ENCODE measurements at places on chromosomes 7 and 10.

DNA sequence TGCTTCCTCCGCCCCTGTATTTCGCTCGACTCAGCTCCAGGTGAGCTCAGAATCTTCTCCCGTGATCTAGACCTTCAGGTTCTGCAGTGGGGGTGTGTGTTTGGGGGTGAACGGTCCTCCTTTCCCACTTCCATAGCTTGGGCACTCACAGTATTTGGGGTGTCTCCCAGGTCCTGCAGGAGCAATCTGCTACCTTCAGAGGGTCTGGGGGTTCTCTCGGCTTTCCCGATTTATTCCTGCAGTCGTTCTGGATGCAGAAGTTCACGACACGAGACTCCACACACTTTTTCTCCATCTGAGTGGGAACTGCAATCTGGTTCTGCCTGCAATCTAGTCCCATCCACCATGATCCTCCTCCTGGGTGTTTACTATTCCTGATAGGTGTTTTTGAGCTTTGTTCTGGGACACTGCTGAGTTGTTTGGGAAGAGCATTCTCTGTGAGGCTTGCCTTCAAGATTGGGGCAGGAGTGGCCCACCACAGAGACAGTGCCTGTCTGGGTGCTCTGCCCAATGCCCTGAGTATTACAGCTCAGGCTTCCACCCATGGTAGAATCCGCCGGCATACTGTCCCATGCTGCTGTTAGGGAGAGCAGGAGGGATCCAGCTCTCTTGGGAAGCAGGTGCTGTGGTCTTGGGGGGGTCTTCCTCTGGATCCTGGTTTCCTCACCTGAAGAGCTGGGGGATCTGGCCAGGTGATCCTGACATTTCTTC lies 29.8 kb downstream of the JAKMIP3 start:
- no peak for DNase-seq
- H3K36me3 ChIP-seq: no peaks in the 10 kb centered on the region
- H3K4me3 ChIP-seq: no peak overlapping the region
- no peak overlapping the region for H3K27ac ChIP-seq

- no peaks in the 10 kb centered on the region for H3K4me1 ChIP-seq
- no peaks in the 10 kb centered on the region for H3K36me3 ChIP-seq
- H3K27ac ChIP-seq: no peak overlapping the region
- no peak overlapping the region for H3K4me3 ChIP-seq
- no peaks in the 10 kb centered on the region for H3K27me3 ChIP-seq
- DNase-seq: no peak
Measured at GRCh38 chr10:49335364-49335972, 36.5 kb downstream of the C10orf71 start.

GRCh38 chr10:131779661-131780394 lies 121.0 kb upstream of the PPP2R2D start:
- no peaks in the 10 kb centered on the region for H3K36me3 ChIP-seq
- H3K4me3 ChIP-seq: no peak overlapping the region
- DNase-seq: no peak
- no peak overlapping the region for H3K27ac ChIP-seq
- H3K4me1 ChIP-seq: no peaks in the 10 kb centered on the region

GRCh38 chr7:140512317-140513000 lies 33.2 kb upstream of the MKRN1 start:
- H3K27ac ChIP-seq: no peak overlapping the region
- peaks cover 11% of the 10 kb centered on the region for H3K4me1 ChIP-seq
- H3K27me3 ChIP-seq: no peaks in the 10 kb centered on the region

GRCh38 chr10:28219251-28219650 lies 83.6 kb downstream of the MPP7 start:
- H3K27me3 ChIP-seq: no peaks in the 10 kb centered on the region
- H3K36me3 ChIP-seq: no peaks in the 10 kb centered on the region
- no peak overlapping the region for H3K4me3 ChIP-seq
- H3K4me1 ChIP-seq: peaks cover 24% of the 10 kb centered on the region

DNA sequence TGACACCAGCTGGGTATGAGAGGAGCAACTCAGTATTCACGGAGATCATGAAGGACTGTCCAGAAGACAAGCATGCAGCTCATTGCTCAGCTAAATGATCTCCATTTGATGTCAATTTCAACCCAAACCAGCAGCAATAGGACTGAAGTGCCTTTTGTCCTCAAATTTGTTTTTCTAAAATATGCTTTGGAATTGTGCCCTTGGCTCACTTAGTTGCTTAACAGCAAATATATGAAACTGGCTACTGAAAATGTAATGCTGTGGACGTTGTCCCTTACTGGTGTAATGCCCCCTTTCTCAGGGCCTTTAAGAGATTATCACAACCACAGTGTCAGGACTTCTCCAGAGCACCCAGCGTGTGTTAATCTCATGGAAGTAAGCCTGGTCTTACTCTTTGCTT lies 236.2 kb downstream of the SKIDA1 start:
- no peaks in the 10 kb centered on the region for H3K27me3 ChIP-seq
- H3K27ac ChIP-seq: no peak overlapping the region
- no peaks in the 10 kb centered on the region for H3K36me3 ChIP-seq
- no peak overlapping the region for H3K4me3 ChIP-seq
- no peak for DNase-seq

- H3K36me3 ChIP-seq: no peaks in the 10 kb centered on the region
- peaks cover 20% of the 10 kb centered on the region for H3K4me1 ChIP-seq
- peak; percentile 66 for DNase-seq
- peak overlapping the region; percentile 38 for H3K4me3 ChIP-seq
- H3K27ac ChIP-seq: peak overlapping the region; percentile 27
- H3K27me3 ChIP-seq: peaks cover 7% of the 10 kb centered on the region
Measured at GRCh38 chr7:36280840-36281812, 108.5 kb upstream of the ANLN start.

DNA sequence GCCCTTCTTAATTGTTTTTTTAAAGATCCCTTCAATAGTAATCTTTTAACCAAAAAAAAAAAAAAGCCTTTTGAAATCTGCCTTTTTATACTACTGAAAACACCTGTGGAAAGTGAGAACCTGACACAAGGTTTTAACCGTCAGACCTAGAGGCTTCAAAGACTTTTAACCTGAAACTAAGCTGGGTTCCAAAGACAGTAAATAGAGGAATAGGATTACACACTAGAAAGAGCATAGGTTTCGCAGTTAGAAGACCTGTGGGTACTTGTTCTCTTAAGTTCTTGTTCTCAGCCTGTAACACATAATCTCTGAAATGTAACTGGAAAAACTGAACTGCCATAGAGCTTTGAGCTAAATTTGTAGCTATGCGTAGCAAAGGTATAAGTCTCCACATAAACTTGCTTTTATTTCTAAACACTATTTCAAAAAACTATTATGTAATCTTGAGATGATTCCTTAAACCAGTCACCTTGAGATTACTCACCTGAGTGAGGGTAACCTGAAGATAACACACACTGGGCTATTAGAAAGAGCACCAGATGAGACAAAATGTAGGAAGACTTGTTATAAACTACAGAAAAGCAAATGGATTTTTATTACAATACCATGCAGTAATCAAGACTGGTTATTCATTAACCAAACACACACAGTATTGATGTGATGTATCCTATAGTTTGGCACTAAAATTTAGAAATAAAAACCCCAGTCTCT lies 196.6 kb upstream of the FRMD4A start:
- no peaks in the 10 kb centered on the region for H3K27me3 ChIP-seq
- no peak overlapping the region for H3K4me3 ChIP-seq
- no peaks in the 10 kb centered on the region for H3K36me3 ChIP-seq
- DNase-seq: no peak

DNA sequence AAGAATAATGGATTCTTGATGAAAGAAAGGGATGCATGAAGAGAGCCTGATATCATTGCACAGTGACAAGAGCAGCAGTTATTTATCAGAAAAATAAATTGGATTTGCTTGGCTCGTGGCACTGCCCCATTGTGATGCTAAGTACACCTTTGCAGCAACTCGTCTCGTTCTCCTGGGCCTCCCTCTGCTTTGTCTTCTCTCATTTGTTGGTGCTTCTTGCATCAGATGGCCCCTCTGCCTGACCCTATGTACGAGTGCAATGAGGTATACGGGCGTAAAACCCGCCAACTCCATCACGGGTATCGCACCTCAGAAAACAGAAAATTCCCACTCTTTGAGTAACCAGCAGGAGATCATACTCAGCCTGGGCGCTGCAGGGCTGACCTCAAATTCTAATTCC lies 107.2 kb upstream of the C10orf90 start:
- H3K4me1 ChIP-seq: no peaks in the 10 kb centered on the region
- H3K36me3 ChIP-seq: no peaks in the 10 kb centered on the region
- no peak for DNase-seq
- no peak overlapping the region for H3K4me3 ChIP-seq

DNA sequence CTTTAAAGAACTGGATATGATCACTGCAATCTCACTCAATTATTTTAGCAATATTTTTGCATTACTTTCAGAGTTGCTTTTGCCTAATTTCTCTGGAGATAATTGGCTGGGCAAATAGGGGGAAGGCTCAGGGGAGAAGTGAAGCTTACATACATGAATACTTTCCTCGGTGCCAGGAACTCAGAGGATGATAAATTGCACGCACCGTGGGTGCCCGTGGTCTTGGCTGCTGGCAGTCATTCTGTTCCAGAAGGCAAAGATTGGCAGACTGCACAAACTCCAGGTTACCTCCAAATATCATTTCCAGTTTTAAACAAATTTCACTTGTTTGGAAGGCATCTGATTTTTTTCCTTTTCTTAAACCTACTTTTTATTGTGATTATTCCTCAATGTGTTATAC lies 197.8 kb upstream of the TMEM72 start:
- DNase-seq: no peak
- no peaks in the 10 kb centered on the region for H3K27me3 ChIP-seq
- no peak overlapping the region for H3K27ac ChIP-seq

DNA sequence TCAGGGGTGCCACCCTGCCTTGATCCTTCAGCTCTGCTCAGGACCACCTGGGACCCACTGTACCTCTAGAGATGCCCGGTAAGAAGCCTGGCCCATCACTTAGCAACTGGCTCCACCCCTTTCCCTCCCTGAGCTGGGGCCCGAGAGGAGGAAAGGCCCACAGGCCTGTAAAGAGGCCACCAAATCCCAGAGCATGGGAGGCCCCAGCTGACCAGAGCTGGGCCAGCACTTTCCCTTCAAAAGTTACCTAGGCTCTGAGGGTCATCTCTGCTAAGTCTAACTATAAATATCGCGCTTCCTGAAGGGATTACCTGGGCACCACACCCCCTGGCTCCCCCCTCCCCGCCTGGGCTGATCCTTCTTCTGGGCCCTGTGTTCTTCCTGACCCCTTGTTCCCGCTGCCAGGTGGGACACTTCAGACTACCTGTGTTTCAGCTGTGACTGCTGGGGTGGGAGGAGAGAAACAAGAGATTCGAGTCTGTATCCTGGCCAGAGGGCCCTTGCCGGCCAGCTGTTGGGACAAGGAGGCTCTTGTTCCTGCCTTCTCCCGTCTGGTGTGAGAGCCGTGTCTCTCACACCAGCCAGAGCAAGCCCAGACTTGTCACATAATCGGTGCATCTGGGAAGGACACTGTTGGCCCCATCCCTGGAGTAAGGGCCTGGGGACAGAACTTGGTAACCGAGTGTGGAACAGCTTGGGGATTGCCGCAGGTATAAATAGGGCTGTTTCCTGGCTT lies 22.8 kb upstream of the ANKRD2 start:
- H3K27ac ChIP-seq: peak overlapping the region; percentile 85
- H3K27me3 ChIP-seq: no peaks in the 10 kb centered on the region
- H3K4me3 ChIP-seq: peak overlapping the region; percentile 5
- DNase-seq: peak; percentile 89
- peaks cover 50% of the 10 kb centered on the region for H3K4me1 ChIP-seq

DNA sequence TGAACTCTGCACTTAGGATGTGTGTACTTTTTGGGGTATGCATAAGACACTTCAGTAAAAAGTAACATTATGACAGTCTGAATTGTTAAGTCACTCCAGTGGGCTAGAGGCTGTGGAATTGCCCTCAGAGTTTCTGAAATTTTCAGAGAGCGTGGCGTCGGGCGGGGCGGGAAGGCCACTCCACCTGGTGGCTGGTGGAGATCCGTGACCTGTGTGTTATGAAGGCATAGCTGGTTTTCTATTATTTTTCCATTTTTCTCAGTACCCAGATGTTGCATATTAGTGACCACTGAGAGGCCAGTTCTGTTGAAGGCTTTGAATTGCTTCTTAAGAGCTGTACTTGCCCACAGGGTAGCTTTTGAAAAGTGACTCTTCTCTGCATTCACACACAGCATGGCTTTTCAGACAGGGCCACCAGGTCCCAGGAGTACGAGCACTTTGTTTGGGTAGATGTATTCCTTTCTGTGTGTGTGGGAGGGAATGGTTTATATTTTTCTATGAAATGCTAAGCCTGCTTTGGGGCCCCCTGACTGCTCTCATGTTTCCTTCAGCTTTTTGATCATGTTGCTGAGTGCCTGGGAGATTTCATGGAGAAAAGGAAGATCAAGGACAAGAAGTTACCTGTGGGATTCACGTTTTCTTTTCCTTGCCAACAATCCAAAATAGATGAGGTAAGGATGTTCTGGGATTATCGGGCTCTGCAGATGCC lies 52.3 kb downstream of the TACR2 start:
- no peak overlapping the region for H3K4me3 ChIP-seq
- no peak for DNase-seq
- H3K27me3 ChIP-seq: no peaks in the 10 kb centered on the region
- H3K36me3 ChIP-seq: no peaks in the 10 kb centered on the region
- no peak overlapping the region for H3K27ac ChIP-seq
- H3K4me1 ChIP-seq: no peaks in the 10 kb centered on the region

GRCh38 chr10:95183271-95184230 lies 10.5 kb upstream of the ACSM6 start:
- H3K27me3 ChIP-seq: no peaks in the 10 kb centered on the region
- H3K4me3 ChIP-seq: peak overlapping the region; percentile 62
- H3K4me1 ChIP-seq: no peaks in the 10 kb centered on the region
- H3K36me3 ChIP-seq: no peaks in the 10 kb centered on the region

DNA sequence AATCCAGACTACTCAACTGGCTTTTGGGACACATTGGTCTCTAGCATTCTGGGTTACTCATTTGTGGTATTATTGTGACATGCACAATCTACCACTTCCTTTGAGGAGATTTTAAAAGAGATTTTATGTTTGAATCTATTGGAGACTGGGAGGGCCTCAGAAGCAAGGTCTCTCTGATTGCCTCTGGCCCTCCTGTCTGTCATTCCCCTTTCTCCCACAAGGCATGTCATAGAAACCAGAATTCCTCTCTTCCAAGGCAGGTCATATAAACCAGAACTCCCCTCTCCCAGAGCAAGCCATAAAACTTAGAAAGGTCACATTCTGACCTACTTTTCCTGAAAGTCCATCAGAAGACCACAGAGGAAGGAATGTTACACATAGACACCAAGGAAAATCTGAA lies 777.7 kb downstream of the PHTF2 start:
- no peak overlapping the region for H3K27ac ChIP-seq
- H3K27me3 ChIP-seq: no peaks in the 10 kb centered on the region
- H3K4me3 ChIP-seq: no peak overlapping the region
- no peak for DNase-seq
- no peaks in the 10 kb centered on the region for H3K4me1 ChIP-seq
- no peaks in the 10 kb centered on the region for H3K36me3 ChIP-seq

- no peaks in the 10 kb centered on the region for H3K27me3 ChIP-seq
- peaks cover 16% of the 10 kb centered on the region for H3K4me1 ChIP-seq
- peak overlapping the region; percentile 24 for H3K27ac ChIP-seq
- peak overlapping the region; percentile 22 for H3K4me3 ChIP-seq
- no peaks in the 10 kb centered on the region for H3K36me3 ChIP-seq
Measured at GRCh38 chr7:13017881-13018280, 330.4 kb downstream of the ARL4A start.

- no peak for DNase-seq
- no peak overlapping the region for H3K4me3 ChIP-seq
- no peaks in the 10 kb centered on the region for H3K36me3 ChIP-seq
- no peaks in the 10 kb centered on the region for H3K27me3 ChIP-seq
Measured at GRCh38 chr10:110528224-110528996, 30.7 kb downstream of the DUSP5 start.

Data from SJCRH30 (cell line).